ENCODE measurements at places on chromosomes 3 and 15. TPM values are rescaled to one million over a fixed set of nuclear protein-coding genes. Genes with fewer than 3 reads are reported as not detected.

- DNase-seq, result no peak
Observed at GRCh38 chr15:74855857-74856256, 12.9 kb upstream of the ULK3 start.

- no peak for DNase-seq
Observed at GRCh38 chr15:92069308-92070250, 216.1 kb downstream of the SLCO3A1 start.

The SCN11A gene
- 0.62 TPM for polyA plus RNA-seq

DNA sequence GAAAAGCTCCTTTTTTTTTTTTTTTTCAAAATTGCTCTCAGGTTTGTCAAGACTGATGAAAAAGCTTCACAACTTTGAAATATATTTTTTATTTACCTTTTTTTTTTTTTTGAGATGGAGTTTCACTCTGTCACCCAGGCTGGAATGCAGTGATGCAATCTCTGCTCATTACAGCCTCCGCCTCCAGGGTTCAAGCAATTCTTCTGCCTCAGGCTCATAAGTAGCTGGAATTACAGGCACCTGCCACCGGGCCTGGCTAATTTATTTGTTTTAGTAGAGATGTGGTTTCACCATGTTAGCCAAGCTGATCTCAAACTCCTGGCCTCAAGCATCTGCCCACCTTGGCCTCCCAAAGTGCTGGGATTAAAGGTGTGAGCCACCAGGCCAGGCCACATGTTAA lies 1515.0 kb downstream of the OTOL1 start:
- DNase-seq, result no peak

The FAM81A gene
- polyA plus RNA-seq, result 29.4 TPM

The CCDC66 gene
- polyA plus RNA-seq, result 25.7 TPM

DNA sequence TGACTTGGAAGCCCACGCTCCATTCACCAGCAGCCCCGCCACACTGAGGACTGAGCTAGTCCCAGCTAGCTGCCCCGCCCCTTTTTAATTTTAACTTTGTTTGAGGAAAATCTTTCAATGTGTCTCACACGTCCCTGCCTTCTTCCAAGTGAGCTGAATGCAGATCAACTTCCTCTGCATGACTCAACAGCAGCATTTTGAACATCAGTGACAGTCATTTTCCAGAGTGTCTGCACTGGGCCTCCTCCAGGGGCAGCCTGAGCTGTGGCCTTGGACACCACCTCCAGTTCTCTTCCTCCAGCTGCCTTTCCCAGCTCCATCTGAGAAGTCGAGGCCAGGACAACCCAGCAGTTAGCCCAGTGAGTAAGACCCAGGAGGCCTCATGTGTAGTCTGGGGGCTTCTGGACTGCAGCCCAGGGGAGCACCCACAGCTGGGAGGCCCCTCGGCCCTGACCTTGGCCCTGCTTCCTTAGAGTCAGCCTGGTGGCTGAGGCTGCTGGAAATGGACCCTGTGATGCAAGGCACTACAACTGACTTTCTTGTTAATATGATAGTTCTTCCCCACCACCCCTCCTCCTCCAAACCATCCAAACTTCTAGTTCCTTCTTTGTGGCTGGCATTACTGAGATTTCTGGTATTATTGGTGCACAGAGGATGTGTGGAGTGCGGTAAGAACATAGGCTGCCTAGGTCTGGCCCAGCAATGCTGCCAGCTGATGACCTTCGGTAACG lies 21.4 kb upstream of the ESYT3 start:
- DNase-seq, result no peak

DNA sequence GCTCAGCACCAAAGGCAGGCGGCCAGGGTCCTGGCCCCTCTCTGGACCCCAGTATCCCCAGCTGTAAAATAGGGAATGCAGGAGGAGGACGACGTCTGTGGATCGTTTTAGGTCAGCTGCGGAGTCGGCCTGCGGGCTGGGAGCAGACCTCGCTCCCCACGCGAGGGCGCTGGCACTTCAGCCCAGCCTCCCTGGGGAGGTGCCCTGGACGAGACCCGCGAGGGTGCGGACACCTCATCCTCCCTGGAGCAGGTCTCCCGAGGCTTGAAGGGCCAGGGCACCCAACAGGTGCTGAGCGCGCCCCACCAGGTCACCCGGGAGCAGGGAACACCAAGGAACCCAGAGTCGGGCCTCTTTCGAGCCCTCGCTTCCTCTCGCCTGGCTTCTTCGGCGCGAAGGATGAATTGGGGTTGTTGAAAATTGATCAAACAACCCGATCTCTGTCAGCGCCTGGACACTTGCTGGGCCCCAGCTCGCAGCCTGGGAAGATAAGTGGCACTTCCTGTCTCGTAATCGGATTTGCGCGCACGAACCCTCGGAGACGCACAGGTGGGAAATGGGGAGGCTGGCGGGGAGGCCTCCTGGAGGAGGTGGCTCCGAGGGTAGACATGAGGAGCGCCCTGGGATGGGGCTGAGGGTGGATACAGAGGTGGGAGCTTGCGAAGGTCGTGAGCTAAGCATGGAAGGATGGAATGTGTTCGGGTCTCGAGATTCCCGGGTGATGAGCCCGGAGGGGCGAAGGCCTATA lies 588 bp upstream of the VIPR1 start:
- DNase-seq, result no peak

The VPS39 gene
- 54.2 TPM for polyA plus RNA-seq

The ADGRG7 gene
- polyA plus RNA-seq, result 0.05 TPM

GRCh38 chr3:111768571-111769100 lies 90.4 kb upstream of the PHLDB2 start:
- DNase-seq, result no peak
